ENCODE measurements at places on chromosomes 5 and 9. TPM values are rescaled to one million over a fixed set of nuclear protein-coding genes. Genes with fewer than 3 reads are reported as not detected.

DND1 gene
- not detected for total RNA-seq

SEMA4D gene
- total RNA-seq = not detected

CDO1 gene
- total RNA-seq = 7.0 TPM

NUTM2F gene
- total RNA-seq = not detected

HDHD3 gene
- 9.5 TPM for total RNA-seq

PCDHGB2 gene
- total RNA-seq = 5.7 TPM

ZDHHC12 gene
- 18.9 TPM for total RNA-seq
